ENCODE measurements at places on chromosomes 16 and 17.

DNA sequence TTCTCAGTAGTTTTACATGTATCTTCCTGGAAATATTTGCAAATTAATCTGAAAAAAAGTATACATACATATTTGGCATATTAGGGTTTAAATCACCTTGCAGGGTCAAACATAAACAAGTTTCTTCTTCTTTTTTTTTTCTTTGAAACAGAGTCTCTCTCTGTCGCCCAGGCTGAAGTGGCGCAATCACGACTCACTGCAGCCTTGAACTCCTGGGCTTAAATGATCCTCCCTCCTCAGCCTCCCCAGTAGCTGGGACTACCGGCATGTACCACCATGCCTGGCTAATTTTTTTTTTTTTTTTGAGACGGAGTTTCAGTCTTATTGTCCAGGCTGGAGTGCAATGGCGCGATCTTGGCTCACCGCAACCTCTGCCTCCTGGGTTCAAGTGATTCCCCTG is 12.6 kb upstream of the FUS start:
- DNase-seq = no peak

GRCh38 chr16:69917739-69918138 is 33.4 kb upstream of the CLEC18A start:
- DNase-seq = no peak

GRCh38 chr17:36856222-36856621 is 81.1 kb upstream of the LHX1 start:
- no peak for DNase-seq

GRCh38 chr16:50183316-50183715 is 30.2 kb downstream of the TENT4B start:
- no peak for DNase-seq

DNA sequence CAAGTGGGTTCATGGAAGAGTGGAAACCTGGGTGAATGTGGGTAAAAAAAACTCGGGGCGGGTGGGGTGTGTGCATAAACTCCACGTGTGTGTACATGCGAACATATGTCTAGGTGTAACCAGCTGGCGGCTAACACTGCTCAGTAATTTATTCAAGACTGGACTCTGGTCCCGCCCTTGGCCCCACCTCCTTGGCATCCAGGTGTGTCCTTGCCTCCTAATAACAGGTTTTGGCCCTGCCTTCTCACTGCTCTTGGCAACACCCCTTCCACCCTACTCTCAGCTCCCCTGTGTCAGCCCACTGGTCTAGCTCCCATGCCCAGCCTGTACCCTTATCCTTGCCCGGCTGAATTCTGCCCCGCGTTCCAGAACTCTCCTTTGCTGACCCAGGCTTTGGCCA is 8.3 kb downstream of the FLII start:
- no peak for DNase-seq

- DNase-seq = no peak
Observed at GRCh38 chr16:72884037-72884436, 163.9 kb downstream of the ZFHX3 start.

GRCh38 chr16:75256059-75256571 is 4.7 kb upstream of the BCAR1 start:
- DNase-seq = no peak

DNA sequence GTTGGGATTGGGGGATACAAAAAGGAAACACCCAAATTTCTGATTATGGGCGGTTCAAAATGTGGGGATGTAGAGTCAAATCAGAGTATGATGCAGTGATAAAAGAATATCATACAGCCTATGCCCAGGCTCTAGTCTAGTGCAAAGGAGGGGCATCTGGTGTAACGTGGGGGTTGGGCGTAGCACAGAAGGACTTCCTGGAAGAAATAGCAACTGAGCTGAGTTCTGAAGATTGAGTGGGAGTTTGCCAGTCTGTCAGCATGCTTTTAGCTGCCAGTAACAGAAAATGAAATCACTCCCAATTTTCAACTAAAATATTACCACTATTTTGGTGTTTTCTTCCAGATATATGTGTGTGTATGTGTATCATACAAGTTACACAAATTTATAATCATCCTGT is 196.9 kb downstream of the SPECC1 start:
- peak; percentile 5 for DNase-seq

GRCh38 chr16:49463529-49463928 is 89.9 kb downstream of the C16orf78 start:
- peak; percentile 13 for DNase-seq
